Activated gamma-delta T cell treated with anti-CD3 and anti-CD28 coated beads, Interleukin-2, amount 50 U/mL, for 16 hours (primary cell): ENCODE measurements at places on chromosomes 6 and 20.
A peak's percentile ranks its signal among the peaks of the same experiment; 100 is the strongest.

- no peak for DNase-seq
Measured at GRCh38 chr6:30683183-30683979, 3.1 kb downstream of the PPP1R18 start.

GRCh38 chr6:169976301-169977081 is 225.1 kb downstream of the ERMARD start:
- DNase-seq: no peak

GRCh38 chr20:49809803-49810359 is 2.7 kb upstream of the SLC9A8 start:
- DNase-seq: no peak

GRCh38 chr20:22371843-22372242 is 212.5 kb downstream of the FOXA2 start:
- DNase-seq: no peak

GRCh38 chr6:44493593-44493992 is 106.1 kb downstream of the CDC5L start:
- no peak for DNase-seq

GRCh38 chr6:39553029-39553428 is 172.2 kb downstream of the KIF6 start:
- DNase-seq: no peak

DNA sequence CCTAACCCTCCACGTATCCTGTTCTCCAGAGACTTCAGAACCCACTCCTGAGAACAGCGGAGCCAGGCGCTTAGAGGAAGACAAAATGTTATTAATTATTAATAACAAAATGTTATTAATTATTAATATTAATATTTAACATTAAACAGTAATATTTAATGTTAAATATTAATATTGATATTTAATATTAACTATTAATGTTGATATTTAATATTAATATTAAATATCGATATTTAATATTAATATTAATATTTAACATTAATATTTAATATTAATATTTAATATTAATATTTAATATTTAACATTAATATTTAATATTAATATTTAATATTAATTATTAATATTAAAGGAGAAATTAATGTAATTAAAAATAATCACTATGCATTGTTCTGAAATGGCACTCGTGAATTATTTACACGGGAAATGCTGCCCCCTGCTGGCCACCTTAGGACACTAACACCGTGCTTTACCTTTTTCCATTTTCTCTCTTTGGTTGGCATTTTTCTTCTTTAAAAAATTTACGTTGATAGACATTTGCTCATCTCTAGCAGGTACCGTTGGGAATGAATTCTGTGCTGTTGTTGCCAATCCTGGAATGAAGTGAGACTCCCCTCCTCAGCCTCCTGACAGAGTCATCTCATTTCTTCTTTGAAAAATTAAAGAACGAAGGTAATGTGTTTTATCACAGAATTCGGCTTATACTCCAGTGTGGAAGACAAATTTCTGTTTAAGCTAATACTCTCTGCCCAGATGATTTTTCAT is 7.5 kb upstream of the GGTLC1 start:
- peak; percentile 43 for DNase-seq

DNA sequence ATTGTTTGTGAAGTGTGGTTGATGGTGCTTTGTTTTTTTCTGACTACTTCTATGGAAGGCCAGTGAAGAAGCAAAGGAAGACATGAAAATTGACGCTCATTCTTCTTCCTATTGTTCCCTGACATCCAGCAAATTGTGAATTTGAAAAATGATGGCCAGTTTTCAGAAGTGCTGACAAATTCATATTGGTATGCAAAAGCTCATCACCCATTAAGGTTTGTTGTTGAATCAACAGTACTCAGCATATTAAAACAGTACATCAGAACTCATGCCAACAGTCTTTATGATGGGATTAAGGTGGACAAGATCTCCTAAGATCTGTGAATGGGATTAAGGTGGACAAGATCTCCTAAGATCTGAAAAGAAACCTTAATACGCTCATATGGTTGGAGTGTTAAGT is 1.0 kb upstream of the MTG2 start:
- DNase-seq: no peak

DNA sequence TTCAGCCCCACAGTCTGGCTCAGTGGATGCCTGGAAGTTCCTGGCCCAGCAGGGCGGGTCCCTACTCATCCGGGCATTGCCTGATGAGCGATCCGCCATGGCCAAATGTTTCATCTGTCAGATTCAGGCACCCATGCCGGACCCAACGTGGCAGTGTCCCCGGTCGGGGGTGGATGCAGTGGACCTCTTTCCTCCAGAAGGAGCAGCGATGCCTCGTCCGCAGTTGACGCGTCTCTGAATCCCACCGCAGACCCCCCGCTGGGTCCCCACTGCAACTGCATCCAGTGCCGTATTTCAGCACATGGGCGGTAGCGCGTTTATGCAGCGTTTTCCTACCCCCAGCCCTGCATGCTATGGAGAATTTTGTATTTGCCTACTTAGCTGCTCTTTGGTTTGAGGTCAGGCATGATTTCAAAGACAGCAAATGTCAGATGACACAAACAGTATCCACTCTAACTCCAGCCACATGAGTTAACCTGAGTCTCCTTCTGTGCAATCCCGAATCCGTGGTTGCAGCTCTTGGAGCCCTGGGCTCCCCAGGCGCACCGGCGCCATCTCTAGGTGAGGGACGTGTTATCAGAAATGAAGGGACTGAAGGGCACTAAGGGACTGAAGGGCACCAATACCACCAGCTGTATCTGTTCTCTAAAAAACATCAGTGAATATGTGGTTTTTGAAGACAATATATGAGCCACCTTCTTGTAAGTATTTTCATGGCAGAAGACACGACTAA is 72.6 kb upstream of the THBS2 start:
- DNase-seq: no peak

DNA sequence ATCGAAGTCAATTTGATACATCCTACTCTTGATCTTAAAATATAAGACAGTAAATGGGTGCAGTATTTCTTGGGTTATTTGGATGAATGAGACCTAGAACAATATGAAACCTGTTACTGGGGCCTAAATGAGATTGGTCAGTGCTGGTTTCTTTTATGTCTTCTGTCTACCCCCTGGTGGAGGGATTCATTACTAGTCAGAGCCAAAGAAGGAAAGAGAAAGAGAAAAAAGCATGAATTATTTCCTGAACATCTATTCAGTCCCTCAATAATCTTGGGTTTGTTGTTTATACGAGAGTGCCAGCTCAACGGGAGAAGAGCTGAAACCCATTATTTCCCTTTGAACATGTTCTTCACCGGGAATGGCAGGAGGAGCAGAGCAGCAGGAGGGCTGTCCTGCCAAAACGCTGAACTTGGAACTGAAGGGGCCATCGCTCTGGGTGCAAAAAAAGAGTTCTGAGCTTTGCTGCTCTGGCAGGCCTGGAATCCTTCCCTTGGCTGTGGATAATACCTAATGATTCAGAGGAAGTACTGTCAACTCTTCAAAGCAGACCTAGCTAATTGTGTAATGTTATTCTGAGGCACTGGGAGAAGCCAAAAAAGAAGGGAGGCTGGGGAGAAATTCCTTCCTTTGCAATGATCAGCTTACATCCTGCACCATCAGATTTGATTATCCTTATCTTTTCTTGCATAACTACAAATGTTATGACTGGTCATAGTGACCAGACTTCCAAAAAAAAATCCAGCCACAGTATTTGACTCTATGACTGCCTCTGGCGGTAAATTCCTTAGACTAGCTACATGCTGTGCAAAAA is 72.0 kb downstream of the BLOC1S5 start:
- DNase-seq: no peak

DNA sequence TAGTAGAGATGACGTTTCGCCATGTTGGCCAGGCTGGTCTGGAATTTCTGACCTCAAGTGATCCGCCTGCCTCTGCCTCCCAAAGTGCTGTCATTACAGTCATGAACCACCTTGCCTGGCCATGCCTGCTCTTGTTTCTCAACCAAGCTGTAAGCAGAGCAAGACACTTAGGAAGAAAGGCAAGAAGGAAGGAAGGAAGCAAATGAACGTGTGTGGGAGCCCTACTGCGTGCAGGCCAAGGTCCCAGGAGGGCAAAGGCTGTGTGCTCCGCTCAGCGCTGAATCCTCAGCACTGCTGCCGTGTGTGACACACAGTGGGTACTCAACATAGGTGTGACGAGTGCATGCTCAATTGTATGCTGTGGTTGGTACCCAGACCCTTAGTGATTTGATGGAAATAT is 47.4 kb downstream of the SULF2 start:
- no peak for DNase-seq

GRCh38 chr20:58556961-58557360 is 41.8 kb upstream of the APCDD1L start:
- no peak for DNase-seq

DNA sequence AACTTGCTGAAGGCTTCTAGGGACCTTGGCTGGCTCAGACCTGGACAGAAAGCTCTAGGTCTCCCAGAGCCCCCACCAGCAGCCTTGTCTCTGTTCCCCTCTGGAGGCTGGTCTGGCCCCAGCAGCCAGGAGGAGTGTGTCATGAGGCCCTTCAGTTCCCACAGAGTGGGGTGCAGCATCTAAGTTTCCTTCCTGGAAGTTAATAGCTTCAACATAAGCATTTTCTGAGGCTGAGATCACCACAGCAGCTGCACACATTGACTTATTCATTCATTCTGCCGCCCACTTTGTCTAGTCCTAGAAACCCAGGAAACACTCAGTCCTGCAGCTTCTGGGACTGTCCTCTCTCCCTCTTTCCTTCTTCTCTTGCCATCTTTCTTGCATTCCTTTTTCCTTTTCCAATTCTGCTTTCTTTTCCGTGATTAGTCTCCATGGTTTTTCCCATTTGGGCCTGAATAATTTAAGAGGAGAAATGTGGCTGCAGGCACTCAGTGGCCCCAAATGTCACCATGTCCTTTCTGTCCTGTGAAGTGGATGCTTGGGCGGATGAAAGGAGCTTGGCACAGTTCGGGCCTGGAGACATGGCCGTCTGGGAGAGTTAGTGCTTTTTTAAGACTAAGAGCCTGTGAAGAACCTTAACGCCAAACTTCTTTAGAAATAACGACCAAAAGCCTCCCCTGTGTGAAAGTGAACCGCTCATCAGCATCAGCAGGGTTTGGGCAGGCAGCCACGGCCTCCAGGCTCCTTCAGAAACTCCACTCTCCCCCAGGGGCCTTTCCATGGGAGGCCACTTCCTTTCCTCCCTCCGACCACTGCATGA is 31.0 kb upstream of the PCMTD2 start:
- DNase-seq: no peak

- DNase-seq: no peak
Measured at GRCh38 chr20:38060536-38060935, 27.0 kb downstream of the RPRD1B start.

- no peak for DNase-seq
Measured at GRCh38 chr6:137810554-137811120, 56.4 kb upstream of the TNFAIP3 start.

DNA sequence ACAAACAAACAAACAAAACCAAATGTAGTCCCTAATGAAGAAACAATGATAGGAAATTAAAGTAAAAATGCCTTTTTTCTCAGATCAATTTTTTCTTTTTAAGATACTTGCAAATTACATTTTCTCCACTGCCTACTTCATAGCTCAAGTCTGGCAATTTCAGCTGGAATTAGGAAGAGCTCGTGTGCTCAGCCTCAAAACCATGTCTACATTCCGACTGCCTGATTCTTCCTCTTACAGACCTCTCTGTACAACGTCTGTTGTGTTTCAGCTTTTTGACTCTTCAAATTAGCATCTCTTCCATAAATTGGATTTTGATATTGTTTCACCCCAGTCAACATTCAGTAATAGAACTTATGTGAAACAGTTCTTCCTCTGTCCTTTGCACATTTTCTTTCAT is 9.3 kb upstream of the EDN1 start:
- DNase-seq: no peak

GRCh38 chr6:142842418-142843261 is 102.3 kb downstream of the HIVEP2 start:
- DNase-seq: peak; percentile 19

GRCh38 chr6:150033207-150033771 is 8.0 kb upstream of the RAET1L start:
- no peak for DNase-seq

DNA sequence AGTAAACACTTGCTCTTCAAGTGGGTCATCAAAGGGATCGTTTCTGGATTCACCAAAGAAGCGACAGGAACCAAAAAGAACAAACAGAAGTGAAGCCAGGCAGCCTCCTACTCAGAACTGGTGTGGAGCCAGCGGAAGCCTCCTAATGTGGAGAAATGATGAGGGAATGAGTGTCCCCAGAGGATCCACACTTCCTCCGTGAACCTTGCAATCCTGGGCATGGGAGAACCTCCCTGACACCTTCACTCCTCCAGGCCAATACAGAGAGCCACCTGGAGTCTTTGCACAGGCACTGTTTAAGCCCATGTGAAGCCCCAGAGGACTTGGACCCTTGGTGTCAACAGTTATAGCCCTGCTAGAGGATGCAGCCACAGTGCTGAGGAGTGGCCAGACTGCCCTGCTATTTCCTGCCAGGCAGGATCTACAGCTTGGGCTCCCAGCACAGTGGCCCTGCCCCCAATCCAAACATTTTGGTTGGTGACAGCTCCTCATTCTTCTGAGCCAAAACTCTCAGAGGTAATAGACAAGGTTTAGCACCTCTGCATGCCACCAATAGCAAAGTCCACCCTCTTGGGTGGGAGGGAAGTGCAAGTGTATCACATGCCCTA is 23.2 kb upstream of the SERINC1 start:
- no peak for DNase-seq

DNA sequence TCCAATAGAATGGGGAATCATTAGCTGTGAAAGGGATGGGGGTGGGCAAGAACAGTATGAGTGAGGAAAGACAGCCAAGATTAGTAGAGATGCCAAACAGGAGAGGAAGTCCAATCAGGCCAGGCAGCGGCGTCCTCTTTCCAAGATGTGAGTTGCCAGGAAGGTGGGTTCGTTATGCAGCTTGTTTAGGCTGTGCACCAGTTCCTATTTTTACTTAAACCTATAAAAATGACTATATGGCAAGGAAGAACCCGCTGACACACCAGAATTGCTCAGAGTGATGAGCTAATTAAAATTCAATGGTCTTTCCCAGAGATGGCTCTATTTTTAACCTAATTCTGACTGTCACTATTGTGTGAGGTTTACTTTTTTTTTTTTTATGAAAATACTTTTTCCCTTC is 88.2 kb downstream of the SLC22A23 start:
- DNase-seq: no peak

DNA sequence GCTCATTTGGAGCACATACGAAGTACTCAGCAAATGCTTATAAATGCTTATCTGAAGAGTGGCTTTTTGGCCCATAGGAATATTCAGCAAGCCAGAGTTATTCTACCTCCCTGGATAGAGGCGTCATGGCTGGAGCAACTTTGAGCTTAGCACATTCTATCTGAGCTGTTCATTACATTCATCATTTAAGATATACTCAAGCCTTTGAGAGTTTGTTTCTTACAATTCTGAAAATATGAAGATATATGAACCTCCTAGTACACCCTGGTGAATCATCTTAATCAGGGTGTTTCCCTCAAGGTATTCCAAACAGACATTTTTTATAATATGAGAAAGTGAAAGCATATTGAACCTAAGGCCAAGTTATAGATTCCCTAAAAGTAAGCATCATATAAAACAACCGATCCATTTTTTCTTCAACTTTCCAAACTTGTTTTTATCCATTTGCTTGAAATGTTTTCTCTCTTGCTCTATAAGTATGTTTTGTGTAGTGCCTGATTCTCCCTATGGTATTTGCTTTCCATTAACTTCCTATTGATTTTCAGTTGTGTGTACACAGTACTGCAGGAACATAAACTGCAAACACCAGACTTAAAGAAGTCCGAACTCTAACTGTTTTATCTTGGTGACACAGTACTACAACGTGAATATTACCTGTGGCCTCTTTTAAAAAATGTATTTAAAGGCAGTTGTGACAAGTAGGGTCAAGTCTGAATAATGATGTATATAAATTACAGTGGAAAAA is 139.7 kb upstream of the PTPRK start:
- no peak for DNase-seq
